Activated T-helper 1 cell treated with Interleukin-2 at 50 U/mL for 16 hours (primary cell): ENCODE measurements at places on chromosomes 12 and 14.

- DNase-seq, result no peak
Observed at GRCh38 chr12:124685689-124686369, 118.4 kb upstream of the NCOR2 start.

GRCh38 chr14:25308244-25308643 is 258.3 kb upstream of the STXBP6 start:
- no peak for DNase-seq

DNA sequence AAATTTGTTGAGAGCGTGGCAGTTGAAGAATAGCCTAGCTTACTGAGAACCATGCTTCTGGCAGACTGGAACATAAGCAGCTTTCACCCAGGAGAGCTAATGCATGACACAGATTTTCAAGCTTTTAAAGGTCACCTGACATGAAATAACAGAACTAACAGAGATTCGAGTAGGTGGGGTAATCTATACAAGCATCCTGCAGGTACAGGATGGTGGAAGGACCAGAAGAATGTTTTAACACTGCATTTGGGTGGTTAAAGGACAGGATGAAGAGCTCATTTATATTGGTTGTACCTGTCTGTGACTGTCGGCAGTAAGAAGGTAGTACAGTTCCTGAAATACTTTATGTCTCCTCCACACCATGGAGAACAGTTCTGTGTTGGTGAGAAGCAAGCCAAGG is 8.9 kb downstream of the PELI2 start:
- no peak for DNase-seq

GRCh38 chr12:114263056-114263805 is 142.7 kb downstream of the TBX5 start:
- no peak for DNase-seq
